ENCODE measurements at places on chromosomes 3 and 15.

GRCh38 chr3:27616031-27616430 lies 106.1 kb downstream of the EOMES start:
- no peak for DNase-seq

DNA sequence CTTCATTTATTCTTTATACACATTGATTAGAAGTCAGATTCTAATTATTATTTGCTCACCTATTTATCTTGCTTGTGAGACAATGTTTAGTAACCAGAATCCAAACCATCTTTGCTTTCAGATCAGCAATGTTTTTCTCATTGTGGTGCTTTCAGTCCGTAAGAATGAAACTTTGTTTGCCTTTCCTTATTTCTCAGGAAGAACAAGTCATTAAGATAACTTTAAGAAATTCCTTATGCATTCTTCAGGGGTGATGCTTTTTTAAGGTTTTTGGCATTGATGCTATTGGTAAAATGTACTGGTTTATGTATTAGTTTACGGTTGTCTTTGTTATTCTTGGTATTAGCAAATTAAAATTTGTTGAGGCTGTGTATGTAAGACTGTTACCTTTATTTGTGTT lies 120.8 kb upstream of the POU1F1 start:
- no peak for DNase-seq

DNA sequence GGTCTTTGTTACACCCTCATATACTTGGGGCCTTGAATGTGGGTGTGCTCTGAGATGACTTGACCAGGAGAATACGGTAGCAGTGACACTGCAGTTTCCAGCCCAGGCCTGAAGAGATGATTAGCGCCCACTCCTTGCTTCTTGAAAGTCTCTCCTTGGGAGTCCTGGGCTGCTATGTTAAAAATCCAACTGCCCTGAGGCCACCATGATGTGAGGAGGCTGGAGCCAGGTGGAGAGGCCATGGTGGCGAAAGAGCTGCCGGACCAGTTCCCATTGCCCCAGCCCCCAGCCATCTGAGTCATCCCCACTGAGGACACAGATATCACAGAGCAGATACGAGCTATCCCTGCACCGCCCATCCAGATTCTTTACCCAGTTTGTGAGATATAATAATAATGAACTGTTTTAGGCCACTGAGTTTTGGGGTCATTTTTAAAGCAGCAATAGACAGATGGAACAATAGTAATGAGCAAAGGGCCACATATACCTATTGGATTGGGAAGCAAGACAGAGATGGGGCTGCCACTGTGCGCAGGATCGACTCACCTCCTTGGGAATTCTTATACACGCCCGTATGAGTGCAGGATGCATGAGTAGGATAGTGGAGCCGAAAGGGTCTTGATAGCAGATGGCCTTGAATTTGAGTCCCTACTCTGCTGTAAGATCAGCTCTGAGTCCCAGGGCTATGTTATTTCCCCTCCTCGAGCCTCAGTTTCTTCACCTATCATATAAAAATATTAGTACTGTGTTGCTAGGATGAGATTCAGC lies 12.1 kb upstream of the GATA2 start:
- no peak for DNase-seq

DNA sequence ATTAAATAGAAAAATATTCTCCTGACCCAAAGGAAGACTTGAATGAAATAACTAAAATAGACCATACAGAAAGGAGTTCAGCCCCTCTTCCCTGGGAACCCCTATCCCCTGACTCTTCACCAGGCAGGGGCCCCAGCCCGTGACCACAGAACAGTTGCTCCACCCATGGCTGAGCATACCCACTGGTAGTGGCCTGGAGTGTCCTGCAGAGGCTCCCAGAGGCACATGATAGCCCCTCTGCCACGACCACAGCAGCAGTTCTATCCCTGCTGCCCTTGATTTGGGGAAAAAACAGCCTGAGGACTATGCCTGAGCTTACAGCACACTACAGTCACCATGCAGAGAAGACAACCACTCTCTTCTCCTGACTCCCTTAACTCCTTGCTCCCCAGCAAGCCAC lies 31.8 kb downstream of the TTC14 start:
- DNase-seq: no peak

DNA sequence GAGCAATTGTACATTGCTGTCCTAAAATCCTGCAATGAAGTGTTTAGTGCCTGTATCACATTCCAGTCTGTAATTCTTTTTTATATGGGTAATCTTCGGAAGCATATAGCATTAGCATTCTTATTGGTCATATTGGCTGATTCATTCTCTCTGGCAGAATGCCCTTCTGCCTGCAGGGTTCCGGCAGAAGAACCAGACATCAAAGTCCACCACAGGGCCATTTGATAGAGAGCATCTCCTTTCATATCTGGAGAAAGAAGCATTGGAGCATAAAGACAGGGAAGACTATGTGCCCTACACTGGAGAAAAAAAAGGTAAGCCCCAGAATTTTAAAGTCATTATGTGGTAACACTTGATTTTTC lies 39.6 kb downstream of the TMOD3 start:
- DNase-seq: no peak

- no peak for DNase-seq
Observed at GRCh38 chr15:87619161-87619960, 637.2 kb downstream of the NTRK3 start.

- DNase-seq: peak; percentile 38
Observed at GRCh38 chr3:32406486-32407408, 15.1 kb downstream of the CMTM7 start.

- DNase-seq: no peak
Observed at GRCh38 chr3:130658678-130659077, 88.0 kb downstream of the PIK3R4 start.

GRCh38 chr3:123755085-123755484 lies 129.0 kb downstream of the MYLK start:
- peak; percentile 84 for DNase-seq

GRCh38 chr3:12300137-12300536 lies 11.3 kb downstream of the PPARG start:
- DNase-seq: no peak

DNA sequence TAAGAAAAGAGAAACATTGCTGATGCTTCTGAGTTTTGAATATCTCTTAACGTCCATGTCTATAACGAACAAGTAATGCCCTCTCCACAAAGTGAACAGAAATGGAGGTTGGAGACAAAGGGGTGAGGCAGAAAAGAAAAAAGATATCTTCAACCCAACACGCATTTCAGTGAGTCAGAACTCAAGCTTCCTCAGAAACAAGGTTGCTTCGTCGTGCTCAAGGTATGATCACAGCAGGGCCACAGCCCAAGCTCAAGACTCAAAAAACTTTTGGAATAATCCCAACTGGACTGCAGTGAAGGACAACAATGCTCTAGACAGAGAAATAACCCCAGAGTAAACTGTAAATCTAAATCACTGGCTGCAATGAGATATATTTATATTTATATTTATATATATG lies 18.9 kb downstream of the WNT5A start:
- no peak for DNase-seq

DNA sequence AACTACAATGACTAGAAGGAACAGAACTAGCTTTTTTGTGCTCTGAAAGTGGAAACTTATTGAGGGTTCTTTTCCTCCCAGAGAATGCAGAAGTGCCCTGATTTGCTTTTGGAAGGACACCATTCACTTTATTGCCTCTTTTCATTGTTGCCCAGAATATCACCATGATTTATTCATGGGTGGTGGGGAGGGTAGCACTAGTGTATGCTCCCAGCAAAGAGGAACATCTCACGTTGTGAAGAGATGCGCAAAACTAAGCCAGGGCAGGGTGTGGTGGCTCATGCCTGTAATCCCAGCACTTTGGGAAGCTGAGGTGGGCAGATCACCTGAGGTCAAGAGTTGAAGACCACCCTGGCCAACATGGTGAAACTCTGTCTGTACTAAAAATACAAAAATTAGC lies 31.4 kb downstream of the FLNB start:
- no peak for DNase-seq

DNA sequence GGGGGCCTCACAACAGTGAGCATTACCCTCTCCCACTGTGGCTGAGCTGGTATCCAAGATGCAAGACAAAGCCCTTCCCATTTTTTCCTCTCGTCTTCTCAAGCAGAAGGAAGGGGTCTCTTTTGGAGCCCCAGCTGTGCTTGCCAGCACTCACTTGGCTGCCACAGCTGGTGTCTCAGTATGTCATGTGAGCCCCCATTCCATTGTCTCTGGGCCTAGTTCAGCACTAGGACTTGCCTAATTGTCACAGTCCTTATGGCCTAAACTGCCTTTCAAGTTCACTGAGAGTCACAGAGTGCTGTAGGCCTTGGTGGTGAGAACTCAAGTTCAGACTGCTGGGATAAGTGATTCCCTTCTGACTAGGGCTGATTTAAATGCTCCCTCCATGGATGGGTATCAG lies 89.8 kb downstream of the ARHGEF26 start:
- DNase-seq: no peak

GRCh38 chr3:77464111-77464688 lies 424.3 kb downstream of the ROBO2 start:
- DNase-seq: no peak

GRCh38 chr15:74315626-74316025 lies 51.8 kb downstream of the CYP11A1 start:
- DNase-seq: no peak

- no peak for DNase-seq
Observed at GRCh38 chr15:57943171-57943570, 122.3 kb downstream of the ALDH1A2 start.

DNA sequence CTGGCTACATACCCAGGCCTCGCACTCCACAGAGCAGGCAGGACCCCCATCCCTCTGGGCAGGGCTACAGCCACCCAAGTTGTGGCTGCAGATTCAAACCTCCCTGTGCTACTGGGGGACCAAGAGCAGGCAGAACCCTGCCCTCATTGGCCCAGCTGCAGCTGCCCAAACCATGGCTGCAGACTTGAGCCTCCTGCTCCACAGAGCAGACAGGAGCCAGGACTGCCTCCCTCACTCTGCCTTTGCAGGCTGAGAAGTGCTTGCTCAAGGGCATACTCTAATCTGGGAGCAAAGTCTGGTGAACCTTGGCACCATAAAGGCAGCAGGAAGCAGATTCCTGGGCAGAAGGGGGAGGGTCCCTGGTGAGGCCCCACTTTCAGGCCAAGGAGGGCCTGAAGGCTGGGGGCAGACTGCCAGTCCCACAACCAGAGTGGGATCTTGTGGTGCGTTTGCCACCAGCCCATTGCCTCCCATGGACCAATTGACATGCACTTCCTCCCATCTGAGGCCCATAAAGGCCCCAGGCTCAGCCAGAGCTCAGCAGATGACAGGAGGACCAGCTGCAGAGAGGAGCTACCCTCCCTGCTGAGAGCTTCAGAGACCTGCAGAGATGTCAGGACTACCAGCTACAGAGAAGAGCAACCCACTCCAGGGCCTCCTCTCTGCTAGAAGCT lies 64.2 kb upstream of the EPHA6 start:
- DNase-seq: no peak

- no peak for DNase-seq
Observed at GRCh38 chr3:196947136-196947859, 5.0 kb upstream of the NCBP2 start.

- no peak for DNase-seq
Observed at GRCh38 chr3:9405756-9406155, 8.3 kb downstream of the SETD5 start.

DNA sequence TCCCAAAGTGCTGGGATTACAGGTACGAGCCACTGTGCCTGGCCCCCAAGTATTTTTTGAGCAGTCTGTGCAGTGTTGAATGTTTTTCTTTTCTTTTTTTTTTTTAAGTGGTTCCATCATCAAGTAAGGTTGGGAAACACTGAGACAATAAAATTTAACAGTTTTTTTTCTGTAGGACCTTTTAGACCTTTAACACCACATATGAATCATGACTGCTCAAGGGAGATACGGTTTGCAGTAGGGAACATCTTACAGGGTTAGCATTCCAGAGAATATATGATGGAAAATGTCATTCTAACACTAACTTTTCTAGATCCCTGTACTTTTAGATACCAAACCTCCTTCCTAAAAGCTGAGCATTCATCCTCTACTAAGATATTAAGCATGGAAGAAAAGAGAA lies 41.7 kb downstream of the SNX4 start:
- no peak for DNase-seq

- DNase-seq: no peak
Observed at GRCh38 chr3:46719735-46720271, 2.1 kb upstream of the PRSS50 start.

GRCh38 chr15:74265046-74265639 lies 29.0 kb downstream of the CCDC33 start:
- DNase-seq: no peak

DNA sequence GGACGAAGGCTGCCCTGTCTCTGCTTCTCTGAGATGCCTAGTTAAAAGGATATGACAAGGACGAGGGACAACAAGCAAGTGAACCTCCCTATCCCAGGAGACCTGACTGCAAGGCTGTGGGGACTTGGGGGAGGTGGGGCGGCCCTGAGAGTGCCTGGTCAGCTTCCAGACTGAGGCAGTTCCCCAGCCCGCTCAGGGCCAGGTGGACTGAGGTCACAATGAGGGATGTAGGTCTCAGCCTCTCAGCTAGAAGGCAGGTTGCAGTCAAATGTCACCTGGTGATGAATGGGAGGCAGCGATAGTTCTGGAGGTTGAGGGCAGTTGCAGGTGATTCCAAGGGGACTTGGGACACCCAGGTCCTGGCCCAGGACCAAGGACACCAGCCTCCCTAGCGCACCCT lies 30.6 kb downstream of the TKT start:
- DNase-seq: no peak

DNA sequence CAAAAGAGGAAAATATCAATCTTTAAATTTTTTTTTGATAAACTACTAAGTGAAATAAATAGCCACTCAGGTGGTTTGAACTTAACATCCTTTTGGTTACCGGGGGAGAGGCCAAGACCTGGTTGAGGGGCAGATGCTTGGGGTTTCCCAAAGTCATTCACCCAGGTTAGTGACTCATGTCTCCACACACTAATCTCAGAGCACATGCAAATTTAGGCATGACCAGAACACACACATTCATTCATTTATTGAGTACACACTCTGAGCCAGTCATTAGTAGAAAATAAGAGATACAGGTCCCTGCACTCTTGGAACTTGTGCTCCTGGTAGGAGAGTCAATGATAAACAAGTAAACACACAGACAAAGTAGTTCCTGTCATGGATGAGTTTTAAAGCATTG lies 7.3 kb downstream of the ILDR1 start:
- DNase-seq: no peak

GRCh38 chr15:58087871-58088270 lies 22.4 kb upstream of the ALDH1A2 start:
- no peak for DNase-seq

GRCh38 chr15:56174649-56175048 lies 69.0 kb downstream of the RFX7 start:
- no peak for DNase-seq

- no peak for DNase-seq
Observed at GRCh38 chr3:89025185-89025584, 82.2 kb upstream of the EPHA3 start.

All from body of pancreas (tissue), 4 donors.